GM06990 (cell line): ENCODE measurements at places on chromosomes 5 and 9.

- DNase-seq = no peak
Measured at GRCh38 chr5:4758550-4758949, 381.6 kb upstream of the ADAMTS16 start.

DNA sequence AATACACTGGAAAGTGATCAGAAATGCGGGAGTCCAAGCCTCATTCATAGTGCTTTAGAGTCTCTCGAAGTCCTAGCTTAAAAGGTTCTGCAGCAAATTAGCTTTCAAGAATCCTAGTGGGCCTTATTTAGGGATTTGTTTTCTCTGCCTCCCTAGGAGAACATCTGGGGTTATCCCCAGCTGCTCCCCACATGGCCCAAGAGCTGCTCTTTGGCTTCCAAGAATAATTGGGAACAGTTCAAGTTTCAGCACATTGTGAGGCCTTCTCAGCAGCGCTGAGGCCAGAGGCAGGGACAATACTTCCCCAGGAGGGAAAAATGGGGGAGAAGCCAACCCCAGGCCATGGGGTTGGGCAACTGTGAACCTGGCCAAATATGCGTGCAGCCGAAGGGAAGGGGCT lies 108.7 kb downstream of the LIFR start:
- no peak for DNase-seq

- DNase-seq = no peak
Measured at GRCh38 chr5:173242079-173242478, 7.1 kb upstream of the NKX2-5 start.

DNA sequence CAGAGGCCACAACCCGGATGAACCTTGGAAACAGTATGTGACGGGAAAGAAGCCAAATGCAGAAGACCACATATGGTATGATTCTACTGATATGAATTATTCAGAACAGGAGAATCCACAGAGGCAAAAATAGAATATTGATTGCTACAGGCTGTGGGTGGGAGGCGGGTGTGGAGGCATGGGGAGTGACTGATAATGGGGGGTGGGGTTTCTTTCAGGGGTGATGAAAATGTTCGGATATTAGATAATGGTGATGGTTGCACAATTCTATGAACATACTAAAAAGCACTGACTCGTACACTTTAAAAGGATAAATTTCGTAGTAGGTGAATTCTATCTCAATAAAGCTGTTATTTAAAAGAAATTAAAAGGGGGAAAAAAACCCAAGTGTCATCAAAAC lies 10.7 kb downstream of the IL4 start:
- DNase-seq = no peak

DNA sequence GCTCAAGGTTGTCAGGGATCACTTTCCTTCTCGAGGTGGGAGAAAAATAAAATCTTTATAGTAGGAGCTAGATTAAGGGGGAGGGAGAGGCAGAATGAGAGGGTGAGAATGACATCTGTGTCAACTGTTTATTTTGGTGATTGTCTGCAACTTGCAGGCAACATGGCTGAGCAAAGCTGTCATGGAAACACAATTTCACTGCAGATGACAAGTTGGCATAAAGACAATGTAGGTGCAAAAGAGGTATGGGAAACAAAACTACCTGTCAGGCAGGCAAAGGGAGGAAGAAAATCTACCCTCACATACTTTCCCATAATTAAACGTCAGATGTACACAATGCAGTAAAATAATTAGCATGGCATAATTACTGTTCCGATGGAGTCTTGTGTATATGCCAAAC lies 167.4 kb downstream of the SLIT3 start:
- no peak for DNase-seq

DNA sequence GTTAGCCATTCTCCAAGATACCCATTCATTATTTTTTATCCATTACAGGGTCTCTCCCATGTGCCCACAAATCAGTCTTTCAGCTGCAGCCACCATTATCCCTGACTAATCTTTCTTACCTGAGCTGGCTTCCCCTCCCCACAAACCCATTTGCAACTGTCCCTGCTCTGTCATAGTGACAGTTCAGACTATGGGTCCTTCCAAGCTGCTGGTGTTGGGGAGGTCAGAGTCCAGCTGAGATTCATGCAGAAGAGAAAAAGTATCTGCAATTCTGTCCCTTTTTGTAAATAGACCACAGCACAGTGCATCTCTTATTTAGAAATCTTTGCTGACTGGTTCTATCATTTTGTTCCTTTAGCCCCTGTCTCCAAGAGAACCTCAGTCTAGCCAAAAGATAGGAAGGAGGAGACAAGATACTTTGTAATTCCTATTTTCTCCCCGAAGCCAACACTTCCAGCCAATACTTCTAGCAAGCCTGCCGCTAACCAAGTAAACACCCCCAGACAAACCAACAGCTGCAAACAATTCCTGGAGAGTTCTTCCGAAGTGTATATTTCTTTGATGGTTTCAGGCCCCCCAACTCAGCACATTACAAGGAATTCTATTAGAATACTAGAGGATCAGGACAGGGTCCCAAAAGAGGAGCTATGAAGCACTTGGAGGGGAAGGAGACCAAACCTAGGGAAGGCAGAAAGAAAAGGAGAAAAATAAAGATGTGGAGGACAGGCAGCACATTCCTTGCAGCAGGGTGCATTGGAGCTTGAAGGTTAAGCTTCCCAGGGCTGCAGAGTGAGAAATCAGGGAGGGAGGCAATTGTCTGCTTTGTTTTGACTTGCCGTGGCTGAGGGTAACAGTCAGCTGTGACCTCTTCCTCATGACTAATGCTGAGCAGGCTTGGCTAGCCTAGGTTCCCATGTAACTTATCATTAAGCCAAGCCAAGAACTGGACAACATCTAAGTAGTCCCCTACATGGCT lies 148.5 kb downstream of the SGCD start:
- DNase-seq = no peak

GRCh38 chr5:141850244-141850768 lies 27.9 kb downstream of the PCDH1 start:
- no peak for DNase-seq

- no peak for DNase-seq
Measured at GRCh38 chr9:112072721-112073638, 102.1 kb downstream of the SUSD1 start.
